Activated CD8-positive, alpha-beta memory T cell treated with anti-CD3 and anti-CD28 coated beads for 4 hours (primary cell): ENCODE measurements at places on chromosomes 4 and X.
A peak's percentile ranks its signal among the peaks of the same experiment; 100 is the strongest.

DNA sequence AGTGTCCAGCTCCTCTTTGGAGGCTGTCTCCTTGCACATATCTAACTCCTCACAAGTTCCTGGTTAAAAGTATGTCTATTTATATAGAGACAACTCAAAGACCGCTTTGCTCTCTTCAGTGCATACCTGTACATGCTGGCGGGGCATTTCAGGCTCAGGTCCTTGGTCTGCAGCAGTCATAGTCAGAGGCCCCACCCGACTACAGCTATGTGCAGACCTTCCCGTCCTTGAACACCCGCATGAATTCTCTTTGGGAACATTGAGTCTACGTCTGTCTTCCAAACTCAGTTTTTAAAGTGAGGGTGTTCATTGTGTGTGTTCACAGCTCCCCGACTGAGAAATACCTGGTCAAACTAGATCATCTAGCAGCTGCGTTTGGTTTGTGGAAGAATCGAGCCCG is 4.2 kb downstream of the BCOR start:
- no peak for DNase-seq

- no peak for DNase-seq
Measured at GRCh38 chr4:126768338-126768737, 864.4 kb upstream of the INTU start.

- DNase-seq: peak; percentile 26
Measured at GRCh38 chr4:128061566-128062536, 739 bp downstream of the LARP1B start.

GRCh38 chr4:169024762-169025161 is 14.7 kb upstream of the CBR4 start:
- no peak for DNase-seq

DNA sequence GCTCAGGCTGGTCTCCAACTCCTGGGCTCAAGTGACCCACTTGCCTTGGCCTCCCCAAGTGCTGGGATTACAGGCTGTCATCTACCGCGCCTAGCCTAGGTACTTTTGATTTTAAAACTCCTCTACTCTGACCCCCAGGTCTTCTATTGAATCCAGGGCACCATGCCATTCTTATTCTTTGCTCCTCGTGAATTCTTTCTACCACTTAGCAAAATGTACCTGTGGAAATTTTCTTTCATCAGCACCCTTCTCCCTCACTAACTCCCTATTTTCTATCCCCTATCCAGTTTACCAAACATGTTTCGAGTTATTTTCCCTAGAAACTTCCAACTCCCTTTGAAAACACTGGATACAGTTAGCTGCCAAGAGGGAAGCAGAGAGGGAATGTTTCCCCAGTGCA is 60.0 kb upstream of the RAPGEF2 start:
- DNase-seq: no peak

GRCh38 chr4:165440415-165441158 is 61.8 kb downstream of the CPE start:
- no peak for DNase-seq

- no peak for DNase-seq
Measured at GRCh38 chr4:88964450-88964849, 92.5 kb downstream of the FAM13A start.
